Activated CD4-positive, alpha-beta T cell treated with anti-CD3 and anti-CD28 coated beads, Interleukin-2, amount 10 ng/mL, durations not matched to agents 7 days and 5 days (primary cell): ENCODE measurements at places on chromosomes 12 and 14. TPM values are rescaled to one million over a fixed set of nuclear protein-coding genes. Genes with fewer than 3 reads are reported as not detected.

- H3K36me3 ChIP-seq, result peaks cover 35% of the 10 kb centered on the region
- H3K4me3 ChIP-seq, result no peak overlapping the region
- H3K27me3 ChIP-seq, result no peaks in the 10 kb centered on the region
- peaks cover 7% of the 10 kb centered on the region for H3K4me1 ChIP-seq
These were observed 14.7 kb downstream of the HCFC2 start for GRCh38 chr12:104079024-104079423.

- no peak overlapping the region for H3K27ac ChIP-seq
- no peaks in the 10 kb centered on the region for H3K4me1 ChIP-seq
- no peak overlapping the region for H3K4me3 ChIP-seq
- H3K27me3 ChIP-seq, result peaks cover 9% of the 10 kb centered on the region
- H3K36me3 ChIP-seq, result no peaks in the 10 kb centered on the region
These were observed 108.5 kb upstream of the ESRRB start for GRCh38 chr14:76267322-76268046.

DNA sequence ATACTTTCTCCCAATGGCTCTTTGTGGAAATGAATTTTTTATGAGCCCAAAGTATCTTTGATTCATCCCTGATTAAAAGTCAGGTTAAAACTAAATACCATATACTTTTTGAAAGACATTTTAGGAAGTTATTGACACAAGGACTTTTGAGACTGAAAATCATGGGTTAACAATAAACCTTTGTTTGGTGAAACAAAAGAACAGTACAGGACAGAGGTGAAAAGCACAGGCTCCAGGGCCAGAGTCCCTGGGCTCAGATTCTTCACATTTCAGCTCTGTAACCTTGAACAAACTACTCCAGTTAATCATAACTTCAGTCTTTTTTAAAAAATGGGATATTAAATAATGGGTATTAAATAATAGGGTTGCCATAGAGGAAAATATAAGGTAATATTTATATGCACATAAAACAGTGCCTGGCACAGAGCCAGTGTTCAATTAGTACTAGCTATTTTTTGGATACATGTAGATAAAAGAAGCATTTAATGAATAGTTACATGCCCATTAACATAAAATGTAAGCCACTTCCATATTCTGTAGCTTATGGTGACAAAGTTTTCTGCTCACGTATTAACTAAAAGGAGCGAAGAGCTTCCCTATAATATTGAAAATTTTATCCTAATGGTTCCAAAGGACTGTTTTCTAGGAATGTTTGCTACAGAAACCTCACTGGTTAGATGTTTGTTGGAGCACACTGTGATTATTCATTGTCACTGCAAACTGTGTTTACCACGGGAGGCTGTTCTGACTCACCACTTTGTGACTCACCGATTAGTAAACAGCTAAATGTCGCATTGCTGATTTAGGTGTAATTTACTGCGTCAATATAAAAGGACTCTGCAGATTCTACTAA is 255.4 kb downstream of the DAD1 start:
- H3K36me3 ChIP-seq, result no peaks in the 10 kb centered on the region
- no peaks in the 10 kb centered on the region for H3K4me1 ChIP-seq
- H3K27ac ChIP-seq, result no peak overlapping the region

DNA sequence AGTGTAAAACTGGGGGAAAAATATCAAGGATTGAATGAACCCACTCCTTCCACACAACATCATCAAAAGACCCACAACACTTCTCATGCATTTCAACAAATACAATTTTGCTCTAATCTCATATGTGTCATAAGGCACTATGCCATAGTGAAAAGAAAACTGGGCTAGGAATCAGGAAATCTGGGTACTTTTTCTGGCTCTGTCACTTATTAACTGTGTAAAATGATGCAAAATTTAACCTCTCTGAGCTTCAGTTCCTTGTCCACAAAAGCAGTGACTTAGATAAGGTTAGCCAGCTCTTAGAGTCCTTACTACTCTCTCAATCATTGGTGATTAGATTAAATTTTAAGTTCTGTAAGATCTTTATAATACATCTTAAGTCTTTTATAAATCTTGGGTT is 250.5 kb upstream of the SOX5 start:
- H3K4me3 ChIP-seq, result no peak overlapping the region
- no peaks in the 10 kb centered on the region for H3K36me3 ChIP-seq

The CCDC198 gene
- not detected for total RNA-seq

GRCh38 chr14:90512329-90512991 is 115.6 kb downstream of the CALM1 start:
- DNase-seq, result no peak
- no peaks in the 10 kb centered on the region for H3K36me3 ChIP-seq
- no peak overlapping the region for H3K27ac ChIP-seq

The RPGRIP1 gene
- total RNA-seq, result not detected
